ENCODE measurements at places on chromosomes 3 and 15. TPM values are rescaled to one million over a fixed set of nuclear protein-coding genes. Genes with fewer than 3 reads are reported as not detected.

Gene CFAP91
- total RNA-seq: under 0.01 TPM

Gene PPARG
- 30.3 TPM for total RNA-seq

Gene ATP10A
- 7.8 TPM for total RNA-seq

Gene MTFMT
- 6.8 TPM for total RNA-seq

Gene PLA2G4B
- 1.6 TPM for total RNA-seq

Gene OR5K1
- total RNA-seq: not detected

Gene SERP1
- total RNA-seq: 49.1 TPM

Gene SPTSSB
- 0.52 TPM for total RNA-seq

Gene A4GNT
- not detected for total RNA-seq

Gene KAT2B
- 8.4 TPM for total RNA-seq

Gene GHRL
- 0.52 TPM for total RNA-seq

Gene ATP13A5
- total RNA-seq: not detected

Gene SLC12A8
- total RNA-seq: 1.0 TPM

Gene ST8SIA2
- total RNA-seq: 7.8 TPM

Gene CPN2
- not detected for total RNA-seq

Gene SLC7A14
- not detected for total RNA-seq

Gene KIAA1143
- 12.0 TPM for total RNA-seq

Gene TJP1
- 53.2 TPM for total RNA-seq

Gene SAMMSON
- total RNA-seq: under 0.01 TPM

Gene SLC28A1
- 0.52 TPM for total RNA-seq

Gene CP
- total RNA-seq: 1.0 TPM

Gene GOLGA6D
- under 0.01 TPM for total RNA-seq

Gene HERC2
- total RNA-seq: 56.4 TPM

Gene TGM4
- total RNA-seq: not detected

Gene EPHA3
- total RNA-seq: 27.7 TPM

Gene CHRM5
- not detected for total RNA-seq

Gene ITIH1
- under 0.01 TPM for total RNA-seq

Gene C2CD4B
- 8.4 TPM for total RNA-seq

Gene MELTF
- 8.9 TPM for total RNA-seq

Gene SLC35G2
- 2.1 TPM for total RNA-seq

Gene SHC4
- total RNA-seq: 2.1 TPM

Gene ADPRH
- 5.2 TPM for total RNA-seq
